Mucosa of gallbladder (tissue), 1 donor: ENCODE measurements at places on chromosomes 1 and 21. TPM values are rescaled to one million over a fixed set of nuclear protein-coding genes. Genes with fewer than 3 reads are reported as not detected.

DNA sequence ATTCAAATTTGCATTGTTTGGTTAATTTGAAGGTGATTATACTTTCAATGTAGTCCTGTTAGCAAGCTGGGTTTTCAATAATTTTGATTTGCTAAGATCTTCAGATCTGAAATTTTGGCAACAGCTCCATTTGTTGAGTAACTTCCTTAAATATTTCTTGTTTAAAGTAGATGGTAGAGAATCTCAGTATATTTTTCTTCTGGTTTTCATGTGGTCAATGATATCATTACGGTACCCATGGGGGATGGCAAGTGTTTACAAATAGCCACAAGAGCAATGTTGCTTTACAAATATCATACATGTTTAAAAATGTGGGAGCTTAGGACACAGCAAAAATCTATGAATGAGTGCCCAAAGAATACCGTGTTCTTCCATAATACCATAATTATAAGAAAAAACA is 175.9 kb downstream of the IFI44 start:
- no peak for DNase-seq

DNA sequence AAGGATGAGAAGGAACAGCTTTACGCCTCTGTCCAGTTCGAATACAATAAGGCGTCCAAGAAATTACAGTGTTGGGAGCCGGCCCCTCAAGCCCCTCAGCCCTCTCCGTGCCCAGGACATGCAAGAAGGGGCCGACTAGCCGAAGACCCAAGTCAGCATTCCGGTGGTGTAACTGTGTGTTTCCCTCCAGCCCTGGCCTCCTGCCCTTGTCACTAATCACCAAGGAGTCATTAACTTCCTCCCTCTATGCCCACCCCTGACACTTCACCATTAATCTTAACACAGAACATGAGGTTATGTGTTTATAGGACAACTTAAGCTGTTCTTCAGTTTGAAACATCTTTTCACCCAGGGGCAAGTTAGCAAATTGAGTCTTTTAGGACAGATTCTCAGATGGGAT is 16.4 kb upstream of the C4BPB start:
- no peak for DNase-seq

The TMOD4 gene
- total RNA-seq = 0.78 TPM

The CHI3L2 gene
- 2.8 TPM for total RNA-seq

GRCh38 chr1:38194472-38194871 is 147.9 kb upstream of the POU3F1 start:
- DNase-seq = no peak

- DNase-seq = peak; percentile 40
Measured at GRCh38 chr21:25708467-25709065, 26.1 kb downstream of the ATP5PF start.
